ENCODE measurements at places on chromosomes 6 and 20.

GRCh38 chr6:155128977-155129376 lies 133.9 kb downstream of the TIAM2 start:
- DNase-seq: no peak

DNA sequence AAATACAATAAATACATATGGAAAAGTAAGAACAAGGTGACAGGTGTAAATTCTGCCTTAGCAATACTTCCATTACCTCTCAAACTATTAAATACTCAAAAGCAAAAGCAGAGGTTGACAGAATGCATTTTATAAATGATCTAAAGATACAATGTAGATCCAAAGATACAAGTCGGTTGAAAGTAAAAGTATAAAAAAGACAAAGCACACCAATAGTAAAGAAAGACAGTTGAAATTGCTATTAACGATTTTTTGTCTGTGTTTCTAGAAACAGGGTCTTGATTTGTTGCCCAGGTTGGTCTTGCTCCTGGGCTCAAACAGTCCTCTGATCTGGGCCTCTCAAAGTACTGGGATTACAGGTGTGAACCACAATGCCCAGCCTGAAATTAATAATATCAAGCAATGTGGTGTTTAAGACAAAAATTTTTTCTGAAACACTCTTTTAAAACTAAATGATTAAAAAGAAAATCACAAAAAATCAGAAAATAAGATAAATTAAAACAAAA lies 23.9 kb downstream of the ULBP1 start:
- DNase-seq: no peak

- DNase-seq: no peak
Observed at GRCh38 chr6:165615636-165616035, 47.4 kb downstream of the PDE10A start.

DNA sequence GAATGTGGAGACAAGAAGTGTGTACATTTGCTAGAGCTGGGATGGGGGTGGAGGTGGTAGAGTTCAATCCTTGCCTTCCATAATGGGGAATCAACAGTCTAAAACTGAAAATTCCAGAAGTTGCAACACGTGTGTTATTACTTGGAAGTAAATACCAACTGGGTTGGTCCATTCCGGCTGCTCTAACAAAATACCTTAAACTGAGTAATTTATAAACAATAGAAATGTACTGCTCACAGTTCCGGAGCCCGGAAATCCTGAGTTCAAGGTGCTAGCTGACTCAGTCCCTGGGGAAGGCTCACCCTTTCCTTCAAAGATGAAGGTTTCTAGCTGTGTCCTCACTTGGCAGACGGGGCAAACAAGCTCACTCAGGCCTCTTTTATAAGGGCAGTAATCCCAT lies 59.0 kb downstream of the RIN2 start:
- DNase-seq: peak; percentile 65

DNA sequence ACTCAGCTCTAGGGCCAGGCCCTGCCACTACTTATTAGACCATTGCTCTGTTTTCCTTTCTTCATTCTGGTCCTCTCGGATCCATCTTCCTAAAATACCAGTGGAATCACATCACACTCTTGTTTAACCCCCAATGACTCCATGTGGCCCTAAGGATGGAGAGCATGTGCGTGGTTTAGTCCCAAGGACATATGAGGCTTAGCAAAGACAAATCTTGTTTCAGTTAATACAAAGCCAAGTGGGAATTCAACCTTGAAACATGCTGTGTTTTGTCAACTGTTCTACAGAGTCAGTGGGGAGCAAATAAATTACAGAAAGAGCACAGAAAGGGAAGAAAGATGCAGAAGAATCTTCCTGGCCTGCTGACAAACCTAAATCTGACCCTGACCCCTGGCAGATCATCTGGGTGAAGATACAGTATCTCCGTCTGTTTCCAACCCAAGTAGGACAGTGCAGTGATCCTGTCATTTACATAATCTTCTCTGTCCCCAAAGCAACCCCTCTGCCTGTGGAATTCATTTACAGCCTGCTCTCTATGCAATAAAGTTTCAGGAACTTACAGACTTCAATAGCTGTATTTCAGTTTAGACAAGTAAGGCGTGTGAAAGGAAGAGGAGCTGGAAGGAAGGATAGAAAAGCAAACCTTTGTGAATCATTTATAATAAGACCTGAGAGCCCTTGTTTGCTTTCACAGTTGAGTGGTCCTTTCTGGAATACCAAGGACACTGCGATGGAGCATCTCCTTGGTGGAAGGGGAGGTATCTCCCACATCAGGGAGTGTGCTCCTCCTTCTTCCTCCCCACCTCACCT lies 144.0 kb downstream of the THBS2 start:
- no peak for DNase-seq

DNA sequence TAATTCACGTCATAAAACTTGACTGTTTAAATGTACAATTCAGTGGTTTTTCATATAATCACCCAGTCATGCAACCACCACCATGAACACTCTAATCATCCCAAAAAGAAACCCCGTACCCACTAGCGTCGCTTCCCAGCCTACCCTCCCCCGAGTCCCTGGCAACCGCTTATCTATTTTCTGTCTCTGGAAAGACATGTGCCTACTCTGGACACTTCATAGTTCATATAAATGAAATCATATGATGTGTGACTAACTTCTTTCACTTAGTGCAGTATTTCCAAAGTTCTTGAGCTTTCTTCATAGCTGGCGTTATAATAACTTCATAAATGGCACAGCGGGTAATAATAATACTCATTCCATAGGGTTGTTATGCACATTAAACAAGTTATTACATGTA lies 215.2 kb downstream of the MYLK4 start:
- DNase-seq: no peak

- DNase-seq: no peak
Observed at GRCh38 chr6:127392301-127392700, 48.9 kb upstream of the ECHDC1 start.

DNA sequence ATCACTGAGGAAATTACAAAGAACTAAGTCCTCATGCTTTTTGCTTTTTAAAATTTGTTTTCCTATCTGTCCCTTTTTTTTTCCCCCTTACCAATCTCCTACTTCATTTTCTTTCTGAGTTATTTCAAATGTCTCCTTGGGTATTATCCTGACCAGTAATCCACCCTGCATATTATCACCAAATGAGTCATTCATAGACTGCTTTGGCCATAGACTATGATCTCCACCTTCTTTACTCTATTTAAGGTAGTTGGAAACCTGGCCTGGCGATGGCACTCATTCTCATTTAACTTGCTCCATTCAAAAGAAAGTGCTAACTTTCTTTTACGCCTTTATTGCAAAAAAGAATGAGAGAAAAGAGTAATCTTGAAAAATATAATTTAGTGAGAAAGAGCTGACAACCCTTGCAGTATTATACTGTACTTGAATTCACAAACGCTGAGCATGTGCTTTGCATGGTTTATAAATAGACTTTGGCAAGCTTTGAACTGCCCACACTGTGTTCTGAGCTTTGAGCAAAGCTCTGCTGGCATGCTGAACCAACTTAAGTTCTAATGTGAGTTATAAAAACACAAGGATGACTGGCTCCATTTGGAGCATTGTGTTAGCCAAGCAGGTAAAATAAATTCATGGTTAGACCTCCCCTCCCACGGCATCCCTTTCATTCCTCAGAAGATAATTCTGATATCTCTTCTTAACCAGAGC lies 198.9 kb downstream of the NKAIN2 start:
- no peak for DNase-seq

DNA sequence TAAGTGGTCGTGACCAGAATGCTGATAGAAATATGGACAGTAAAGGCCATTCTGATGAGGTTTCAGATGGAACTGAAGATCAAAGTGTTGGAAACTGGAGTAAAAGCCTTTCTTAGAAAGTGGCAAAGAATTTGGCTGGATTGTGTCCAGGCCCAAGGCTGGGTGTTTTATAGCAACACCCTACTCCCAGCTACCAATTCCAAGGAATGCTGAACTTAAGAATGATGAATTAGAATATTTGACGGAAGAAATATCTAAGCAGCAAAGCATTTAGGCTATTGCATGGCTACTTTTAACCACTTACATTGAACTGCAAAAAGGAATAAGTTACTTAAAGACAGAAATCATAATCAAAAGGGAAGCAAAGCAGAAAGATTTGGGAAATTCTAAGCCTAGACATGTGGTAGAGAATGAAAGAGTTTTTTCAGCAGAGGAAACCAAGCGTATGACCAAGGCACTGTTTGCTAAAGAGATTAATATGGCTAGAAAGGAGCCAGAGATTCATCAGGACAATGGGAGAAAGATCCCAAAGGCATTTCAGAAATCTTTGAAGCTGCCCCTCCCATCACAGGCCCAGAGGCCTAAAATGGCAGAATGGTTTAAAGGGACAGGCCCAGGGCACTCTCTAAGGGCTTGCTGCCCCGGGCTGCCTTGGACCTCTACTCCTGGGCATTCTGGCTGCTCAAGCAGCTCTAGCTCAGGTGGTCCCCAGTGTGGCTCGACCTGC lies 25.8 kb downstream of the SDHAF4 start:
- DNase-seq: no peak

- DNase-seq: no peak
Observed at GRCh38 chr6:105321207-105321606, 81.7 kb downstream of the PREP start.

GRCh38 chr20:19849341-19850197 lies 91.5 kb downstream of the RIN2 start:
- DNase-seq: no peak

DNA sequence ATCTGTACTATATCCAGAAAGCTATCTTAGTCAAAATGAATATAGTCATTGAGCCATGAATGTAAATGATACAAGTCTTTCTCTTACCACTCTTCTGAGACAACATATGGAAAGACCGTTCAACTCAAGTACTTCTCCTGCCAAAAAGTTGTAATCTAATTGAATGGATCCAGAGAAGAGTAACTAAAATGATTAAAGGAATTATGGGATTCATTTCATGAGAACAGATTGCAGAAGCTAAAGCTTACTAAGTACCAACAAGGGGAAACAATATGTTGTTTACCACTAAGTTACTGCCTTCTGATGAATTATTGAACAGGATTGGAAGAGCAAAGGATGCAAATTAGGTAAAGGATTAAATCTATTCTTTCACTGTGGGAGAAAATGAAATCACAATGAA lies 2.0 kb upstream of the LGSN start:
- DNase-seq: peak; percentile 91

DNA sequence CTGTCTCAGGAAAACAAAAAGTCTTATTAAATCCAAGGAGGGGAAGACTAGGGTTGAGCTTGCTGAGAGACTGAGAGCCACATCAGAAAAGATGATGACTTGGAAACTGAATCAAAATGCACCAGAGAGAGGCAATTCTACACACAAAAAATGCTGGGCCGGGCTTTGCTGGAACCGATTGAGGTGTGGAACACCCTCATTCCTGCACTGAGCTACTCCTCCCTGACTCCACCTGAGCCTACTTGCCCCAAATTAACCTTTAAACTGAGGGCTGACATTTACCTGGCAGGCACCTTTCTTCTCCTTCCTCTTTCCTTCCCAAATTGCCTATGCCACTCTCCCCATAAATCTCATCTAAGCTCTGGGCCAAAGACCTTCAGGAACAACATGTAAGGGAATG lies 40.8 kb upstream of the MBOAT1 start:
- DNase-seq: no peak

DNA sequence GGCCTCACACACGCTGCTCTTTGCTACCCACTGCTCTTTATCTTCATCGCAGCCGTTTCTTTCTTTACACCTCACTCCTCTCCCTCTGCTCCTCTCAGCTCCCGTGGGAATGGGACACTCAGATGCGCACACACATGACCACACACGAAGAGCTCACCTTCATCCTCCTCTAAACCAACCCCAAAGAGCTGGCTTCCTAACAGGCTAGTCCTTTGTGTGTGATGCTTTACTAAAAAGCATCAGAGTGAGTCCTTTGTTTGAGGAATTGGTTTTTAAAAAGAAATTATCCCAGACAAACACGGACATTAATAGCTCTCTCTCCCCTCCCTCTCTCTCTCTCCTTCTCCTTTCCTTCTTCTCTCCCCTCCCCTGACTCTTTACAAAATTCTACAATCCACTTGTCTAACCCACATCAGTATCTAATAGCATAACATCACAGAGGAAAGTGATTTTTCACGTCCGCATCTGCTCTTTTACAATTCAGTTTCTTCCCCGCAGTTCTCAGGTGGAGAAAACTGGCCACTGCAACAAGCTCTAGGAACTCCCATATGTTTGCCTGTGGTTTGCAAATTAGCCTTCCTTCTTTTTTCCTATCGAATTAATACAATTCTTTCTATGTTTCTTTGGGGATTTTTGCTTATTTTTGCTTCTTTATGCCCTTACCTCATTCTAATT lies 306.8 kb upstream of the CNR1 start:
- no peak for DNase-seq

DNA sequence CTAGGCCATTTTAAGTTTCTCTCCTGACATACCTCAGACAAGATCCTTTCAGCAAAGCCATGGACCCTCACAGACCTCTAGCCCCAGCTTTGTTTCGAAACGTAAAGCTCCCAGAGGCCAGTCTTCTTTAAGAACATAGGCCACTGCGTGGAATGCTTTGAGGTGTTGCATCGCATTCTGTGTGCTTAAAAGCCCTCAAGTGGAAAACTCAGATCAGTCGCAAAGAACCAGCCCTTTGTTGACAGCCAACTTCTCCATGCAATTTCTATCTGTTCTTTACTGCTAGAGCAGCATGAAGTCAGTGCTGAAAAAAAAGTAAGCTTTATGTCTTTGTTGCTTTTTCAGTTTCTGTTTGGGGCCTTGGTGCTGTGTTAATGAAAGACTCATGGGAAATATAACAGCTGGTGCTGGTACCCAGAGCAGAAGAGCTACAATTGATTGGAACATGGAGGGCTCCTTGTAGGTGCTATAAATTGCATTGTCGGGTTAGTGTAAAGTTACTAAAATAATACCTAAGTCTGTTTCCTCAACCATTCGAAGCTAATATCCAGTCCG lies 142.6 kb downstream of the MAP3K7 start:
- no peak for DNase-seq

DNA sequence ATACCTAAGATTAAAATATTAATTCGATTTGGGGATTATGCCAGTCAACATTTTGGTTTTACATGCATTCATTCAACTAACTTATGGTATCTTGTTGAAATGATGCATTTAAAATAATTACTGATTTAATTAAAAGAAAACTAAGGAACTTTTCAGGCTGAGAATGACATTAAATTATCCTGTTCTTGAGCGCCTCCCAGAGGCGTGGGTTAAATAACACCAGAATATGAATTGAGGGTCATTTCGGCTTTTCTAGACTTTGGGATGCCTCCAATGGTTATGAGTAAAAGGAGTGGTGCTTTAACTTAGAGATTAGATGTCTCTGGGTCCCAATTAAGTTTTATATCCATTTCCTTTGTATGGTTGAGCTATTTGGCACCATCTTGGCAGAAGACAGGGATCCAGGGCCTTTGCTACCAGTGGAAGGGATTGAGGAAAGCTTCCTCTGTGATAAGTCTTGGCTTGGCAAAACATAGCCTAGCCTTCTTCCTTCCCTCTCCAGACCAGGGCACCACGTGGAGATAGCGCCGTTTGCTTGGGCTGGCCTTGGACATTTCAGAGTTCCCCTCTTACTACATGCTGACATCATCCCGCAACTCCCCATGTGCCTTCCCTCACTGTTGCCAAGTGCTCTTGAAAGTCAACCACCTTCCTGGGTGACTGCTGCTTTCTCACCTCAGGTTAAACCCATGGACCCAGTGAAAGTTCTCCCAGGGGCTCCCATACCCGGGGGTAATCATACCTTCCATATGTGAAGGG lies 28.7 kb downstream of the GNAS start:
- DNase-seq: no peak
